Stimulated activated CD4-positive, alpha-beta T cell treated with anti-CD3 and anti-CD28 coated beads, Interleukin-15, amount 100 ng/mL, for 48 hours (primary cell): ENCODE measurements at places on chromosomes 5 and 9.
A peak's percentile ranks its signal among the peaks of the same experiment; 100 is the strongest.

DNA sequence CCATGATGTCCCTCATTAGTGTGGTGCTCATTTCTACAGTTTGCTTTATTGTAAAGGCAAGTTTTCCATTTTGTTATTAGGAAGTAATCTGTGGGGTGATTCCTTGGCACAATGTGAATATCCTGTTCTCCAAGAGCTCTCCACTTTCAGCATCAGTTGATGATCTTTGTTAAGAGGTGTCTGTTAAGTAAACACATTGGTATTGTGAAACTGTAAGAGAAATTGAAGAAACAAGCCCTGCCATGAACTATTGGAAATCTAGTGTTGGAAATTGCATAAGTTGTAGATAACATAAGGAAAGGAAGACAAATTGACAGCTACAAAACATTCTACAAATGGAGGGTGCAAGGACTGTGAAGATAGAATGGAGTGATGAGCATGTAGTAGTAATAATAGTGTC lies 17.2 kb downstream of the RNF14 start:
- no peak for DNase-seq

- DNase-seq = peak; percentile 68
Measured at GRCh38 chr5:133868946-133869518, 99.4 kb downstream of the C5orf15 start.

- no peak for DNase-seq
Measured at GRCh38 chr9:3692606-3693005, 166.8 kb upstream of the RFX3 start.

- DNase-seq = no peak
Measured at GRCh38 chr5:172700365-172701290, 59.6 kb downstream of the NEURL1B start.

DNA sequence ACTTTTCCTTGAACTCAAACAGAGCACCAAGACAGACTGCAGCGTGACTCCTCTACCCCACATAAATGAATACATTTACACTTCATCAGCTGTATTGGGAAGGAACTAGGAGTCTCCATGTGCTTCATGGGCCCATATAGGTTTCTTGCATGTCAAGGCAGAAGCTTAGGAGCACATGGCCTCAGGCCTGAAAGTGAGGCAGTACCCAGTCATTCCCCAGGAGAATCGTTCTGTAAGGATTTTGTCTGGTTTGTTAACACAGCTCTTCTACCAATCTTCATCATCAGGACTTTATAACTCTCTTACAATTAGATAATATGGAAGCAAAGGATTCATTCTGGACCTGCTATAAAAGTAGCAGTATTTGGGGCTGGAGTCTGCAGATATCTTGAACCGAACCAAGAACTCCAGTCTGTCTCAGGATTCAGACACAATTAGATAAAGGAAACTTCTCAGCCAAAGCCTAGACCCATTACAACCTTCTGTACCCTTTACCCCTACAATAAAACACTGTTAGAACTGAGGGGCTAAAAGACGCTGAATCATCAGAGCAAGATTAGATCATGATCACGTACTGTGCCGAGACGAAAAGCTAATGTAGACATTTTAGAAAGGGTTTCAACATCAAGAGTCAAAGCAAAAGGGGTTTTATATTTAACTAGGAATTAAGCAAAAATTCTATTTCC lies 385.5 kb upstream of the SLC30A5 start:
- DNase-seq = no peak

DNA sequence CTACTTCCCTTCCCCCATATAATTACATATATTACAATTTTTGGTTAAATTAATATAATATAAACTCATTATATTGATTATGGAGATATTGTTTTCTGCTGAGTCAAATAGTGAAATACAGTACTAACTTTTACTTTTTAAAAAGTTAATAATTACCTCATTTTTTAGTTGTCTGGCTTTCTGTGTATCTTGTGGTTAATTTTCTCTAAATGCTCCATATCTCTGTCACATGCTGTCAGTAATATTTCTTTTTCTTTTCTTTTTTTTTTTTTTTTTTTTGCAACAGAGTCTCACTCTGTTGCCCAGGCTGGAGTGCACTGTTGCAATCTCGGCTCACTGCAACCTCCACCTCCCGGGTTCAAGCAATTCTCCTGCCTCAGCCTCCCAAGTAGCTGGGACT lies 23.2 kb downstream of the STX17 start:
- no peak for DNase-seq

GRCh38 chr5:57776035-57776434 lies 293.4 kb upstream of the ACTBL2 start:
- DNase-seq = no peak

- DNase-seq = no peak
Measured at GRCh38 chr9:99172124-99173091, 49.3 kb downstream of the ALG2 start.

GRCh38 chr9:128049843-128050242 lies 17.3 kb downstream of the NAIF1 start:
- DNase-seq = no peak

DNA sequence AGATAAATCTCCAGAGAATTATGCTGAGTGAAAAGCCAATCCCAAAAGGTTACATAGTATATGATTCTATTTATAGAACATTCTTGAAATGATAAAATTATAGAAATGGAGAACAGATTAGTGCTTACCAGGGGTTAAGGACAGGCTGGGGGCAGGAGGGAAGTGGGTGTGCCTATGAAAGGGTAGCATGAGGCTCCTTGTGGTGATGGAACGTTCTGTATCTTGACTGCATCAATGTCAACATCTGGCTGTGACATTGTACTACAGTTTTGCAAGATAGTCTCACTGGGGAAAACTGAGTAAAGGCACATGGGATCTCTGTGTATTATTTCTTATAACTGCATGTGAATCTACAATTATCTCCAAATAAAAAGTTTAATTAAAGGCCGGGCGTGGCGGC lies 22.3 kb downstream of the ORM2 start:
- DNase-seq = no peak

DNA sequence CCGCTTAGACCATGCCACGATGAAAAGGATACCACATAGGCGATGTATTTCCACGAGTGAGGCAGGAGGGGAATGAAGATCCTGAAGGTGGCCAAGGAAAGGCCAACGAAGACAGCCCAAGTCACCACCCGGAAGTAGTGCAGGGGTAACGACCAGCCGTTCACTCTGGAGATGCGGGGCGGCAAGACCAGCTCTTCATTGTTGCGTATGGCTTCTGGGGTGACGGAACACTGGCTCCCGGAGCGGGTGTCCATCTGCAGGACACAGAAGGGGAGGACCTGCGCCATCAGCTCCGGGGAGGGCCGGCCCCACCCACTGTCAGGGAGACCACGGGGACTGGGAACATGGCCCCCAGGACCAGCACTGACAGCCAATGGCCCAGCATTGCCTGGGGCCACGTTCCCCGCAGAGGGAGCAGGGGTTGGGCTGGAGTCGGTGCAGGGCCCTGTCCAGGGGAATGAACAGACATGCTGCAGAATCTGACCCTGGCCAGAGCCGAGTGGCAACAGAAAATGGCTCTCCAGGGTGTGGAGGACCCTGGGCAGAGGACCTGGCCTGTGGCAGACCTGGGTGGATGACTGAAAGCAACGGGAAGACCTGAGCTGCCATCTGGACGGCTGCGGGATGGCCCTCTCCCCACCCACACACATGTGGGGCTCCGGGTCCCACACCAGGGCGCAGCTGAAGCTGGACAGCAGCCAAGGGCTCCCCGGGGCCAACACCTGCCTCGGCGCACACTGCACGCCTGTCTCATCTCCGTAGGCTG lies 17.7 kb downstream of the ZDHHC11B start:
- no peak for DNase-seq

- DNase-seq = no peak
Measured at GRCh38 chr5:166980666-166981065, 1310.8 kb upstream of the WWC1 start.

GRCh38 chr9:87503430-87503829 lies 5.8 kb downstream of the DAPK1 start:
- no peak for DNase-seq

- no peak for DNase-seq
Measured at GRCh38 chr9:27963836-27964235, 390.6 kb upstream of the C9orf72 start.

- no peak for DNase-seq
Measured at GRCh38 chr9:7974335-7974960, 174.9 kb upstream of the DMAC1 start.

DNA sequence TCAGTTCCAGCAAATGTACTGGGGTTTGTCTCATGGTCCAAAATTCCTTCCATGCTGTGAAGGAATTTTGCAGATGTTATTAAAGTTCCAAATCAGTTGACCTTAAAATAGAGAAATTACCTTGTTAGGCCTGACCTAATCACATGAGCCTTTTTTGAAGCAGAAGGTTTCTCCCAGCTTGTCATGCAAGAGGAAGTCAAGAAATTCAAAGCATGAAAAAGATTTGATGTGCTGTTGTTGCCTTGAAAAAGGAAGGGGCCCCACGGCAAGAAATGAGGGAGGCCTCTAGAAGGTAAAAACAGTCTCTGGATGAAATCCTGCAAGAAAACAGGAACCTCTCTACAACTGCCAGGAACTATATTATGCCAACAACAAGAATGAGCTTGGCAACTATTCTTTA lies 24.2 kb upstream of the HAPLN1 start:
- no peak for DNase-seq

DNA sequence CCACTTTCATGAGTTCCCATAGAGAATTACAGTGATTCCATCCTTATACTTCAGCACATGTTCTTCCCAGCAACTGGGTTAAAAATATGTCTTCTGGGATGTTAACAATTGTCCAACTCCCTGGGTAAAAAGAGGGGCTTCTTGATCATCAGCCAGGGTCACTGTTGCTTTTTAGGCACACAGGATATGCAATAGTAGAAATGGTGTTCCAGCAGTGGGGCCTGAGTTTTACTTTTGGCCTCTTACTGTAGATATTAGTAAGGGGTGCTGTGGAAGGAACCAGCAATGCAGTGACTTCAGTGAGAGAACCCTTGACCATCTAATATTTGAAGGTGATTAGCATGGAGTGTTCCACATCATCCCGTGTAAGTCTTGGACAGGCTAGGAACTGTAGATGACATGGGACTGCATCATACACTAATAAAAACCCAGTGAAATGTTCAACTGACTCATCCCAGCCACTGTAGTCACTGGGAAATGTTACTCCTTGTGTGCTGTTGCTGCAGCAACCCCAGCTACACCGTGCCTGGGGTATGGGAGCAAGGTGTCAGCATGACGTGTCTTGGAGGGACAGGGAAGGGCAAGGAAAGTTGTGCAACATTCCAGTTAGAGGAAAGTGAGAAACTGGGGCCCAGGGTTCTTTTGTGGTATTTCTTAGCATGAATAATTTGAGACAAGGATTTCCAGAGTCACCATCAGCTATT lies 610.9 kb downstream of the RAB3C start:
- DNase-seq = no peak

DNA sequence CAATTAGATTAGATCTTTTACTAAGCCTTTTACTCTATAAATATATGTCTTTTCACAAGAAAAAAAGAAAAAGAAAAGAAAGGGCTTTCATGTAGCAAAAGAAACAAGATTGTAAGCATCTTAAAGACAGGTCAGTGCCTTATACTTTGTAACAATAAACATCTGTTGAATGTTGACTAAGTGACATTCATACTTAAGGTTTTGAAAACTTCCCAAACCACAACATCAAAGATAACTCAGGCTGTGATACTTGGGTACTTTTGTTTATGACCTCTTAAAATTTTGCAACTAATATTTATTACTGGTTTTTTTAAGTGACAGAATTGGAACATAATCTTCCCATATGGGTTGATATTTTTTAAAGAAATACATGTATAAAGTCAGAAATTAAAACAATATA lies 7.4 kb downstream of the GRAMD2B start:
- no peak for DNase-seq

- DNase-seq = no peak
Measured at GRCh38 chr5:135322271-135322670, 76.8 kb downstream of the MACROH2A1 start.

DNA sequence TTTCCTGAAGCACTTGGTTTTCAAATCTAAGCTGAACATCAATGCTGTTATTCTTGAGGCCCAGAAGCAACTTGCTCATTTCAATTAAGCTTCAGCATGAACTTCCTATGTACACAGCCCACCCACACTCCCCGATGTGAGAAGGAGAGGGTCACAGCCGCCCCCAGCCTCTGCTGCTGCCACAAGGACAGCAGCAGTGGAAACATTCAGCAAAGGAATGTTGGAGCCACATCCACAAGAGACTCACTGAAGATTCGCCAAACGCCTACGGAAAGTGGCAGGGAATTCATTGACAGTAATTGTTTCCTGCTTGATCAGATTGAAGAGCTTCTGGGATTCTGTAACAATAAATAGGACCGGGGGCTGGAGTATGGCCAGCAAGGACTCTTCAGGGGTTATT lies 2.9 kb downstream of the TGFBI start:
- DNase-seq = no peak

DNA sequence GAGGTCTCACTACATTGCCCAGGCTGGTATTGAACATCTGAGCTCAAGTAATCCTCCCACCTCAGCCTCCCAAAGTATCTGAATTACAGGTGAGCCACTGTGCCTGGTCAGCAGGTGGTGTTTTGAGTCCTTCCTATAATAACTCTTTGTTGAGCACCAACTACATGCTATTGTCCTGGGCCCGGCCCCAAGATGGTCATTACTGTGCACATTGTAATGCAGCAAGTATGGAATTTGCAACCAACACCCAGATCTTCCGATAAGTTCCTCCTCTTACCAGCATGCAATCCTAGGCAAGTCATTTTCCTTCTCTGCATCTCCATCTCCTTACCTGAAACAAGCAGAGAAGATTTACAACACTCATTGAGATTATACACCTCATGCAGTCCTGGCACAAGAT lies 510.3 kb upstream of the KLF4 start:
- no peak for DNase-seq

DNA sequence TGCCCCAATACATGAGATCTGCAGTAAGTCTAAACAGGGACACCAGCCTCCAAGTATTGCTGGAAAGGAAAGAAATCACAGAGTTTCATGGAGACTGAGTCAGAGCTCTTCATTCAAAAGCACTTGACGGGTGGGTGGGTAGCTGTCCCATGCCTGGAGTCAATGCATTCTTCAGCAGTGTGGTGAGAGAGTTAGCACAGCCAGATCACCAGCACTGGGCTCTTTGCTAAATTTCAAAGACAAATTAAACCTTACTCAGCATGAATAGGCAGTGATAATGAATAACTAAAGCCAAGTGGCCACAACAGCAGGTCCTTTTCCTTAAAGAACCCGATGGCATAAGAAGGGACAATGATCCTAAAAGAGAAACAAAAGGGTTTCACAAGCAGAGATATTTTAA lies 192.4 kb downstream of the ACTL7B start:
- no peak for DNase-seq

DNA sequence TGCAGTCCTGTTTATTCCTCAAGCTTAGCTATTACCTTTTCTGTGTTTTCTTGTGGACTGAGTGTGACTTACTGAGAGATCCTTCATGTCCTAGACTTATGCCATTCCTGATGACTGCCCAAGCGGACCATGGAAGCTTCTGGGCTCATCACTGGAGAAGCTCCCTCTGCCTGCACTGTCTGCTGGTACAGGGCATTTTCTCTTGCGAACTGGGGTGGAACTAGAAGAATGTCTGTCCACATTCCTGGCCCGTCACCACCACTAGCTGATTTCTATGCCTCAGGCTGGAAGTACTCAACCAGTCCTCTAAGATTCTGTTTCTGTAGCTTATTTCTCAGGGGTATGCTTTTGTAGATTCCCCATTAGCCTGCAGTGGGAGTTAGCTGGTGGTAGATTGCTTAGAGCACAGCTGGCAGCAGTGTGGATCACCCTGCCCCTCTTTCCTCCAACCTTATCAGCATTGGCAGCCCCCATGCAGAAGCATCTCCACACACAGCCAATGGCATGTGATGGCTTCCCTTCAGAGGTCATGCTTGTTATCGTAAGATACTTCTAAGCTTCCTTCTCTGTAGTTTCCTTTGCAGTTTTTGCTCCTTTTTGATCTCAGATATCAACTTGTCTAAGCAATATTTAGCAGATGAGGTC lies 12.4 kb downstream of the SLC36A1 start:
- DNase-seq = no peak

- DNase-seq = no peak
Measured at GRCh38 chr5:67082941-67083340, 113.7 kb downstream of the CD180 start.
